ENCODE measurements at places on chromosomes 16 and 17.

DNA sequence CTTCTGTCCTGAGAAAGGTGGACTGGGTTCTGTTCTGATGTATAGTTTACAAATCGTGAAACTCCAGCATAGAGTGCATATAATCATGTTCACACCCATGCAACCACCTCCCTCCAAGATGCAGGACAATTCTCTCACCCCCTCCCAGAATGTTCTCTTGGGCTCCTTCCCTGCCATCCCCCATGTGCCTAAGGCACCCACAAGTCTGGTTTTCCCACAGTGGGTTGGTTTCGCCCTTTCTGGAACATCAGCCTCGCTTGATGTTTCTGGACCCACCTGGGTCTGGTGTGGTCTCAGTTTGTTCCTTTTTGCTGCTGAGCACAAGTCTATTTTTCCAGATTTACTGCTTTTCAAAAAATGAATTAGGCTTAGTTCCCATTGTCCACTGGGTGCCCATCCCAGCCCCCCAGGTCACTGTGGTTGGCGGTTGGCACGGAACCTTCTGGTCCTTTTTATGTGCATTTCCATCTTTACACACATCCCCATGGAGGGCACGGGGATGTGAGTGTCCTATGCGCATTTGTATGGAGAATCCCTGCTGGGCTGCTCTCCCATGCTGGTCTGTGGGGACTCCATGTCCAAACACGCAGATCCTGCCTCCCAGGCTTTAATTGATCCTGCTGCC, 19.0 kb downstream of the MAP2K3 start:
- no peak for DNase-seq

GRCh38 chr17:74875977-74876593, 3.3 kb upstream of the FDXR start:
- no peak for DNase-seq

DNA sequence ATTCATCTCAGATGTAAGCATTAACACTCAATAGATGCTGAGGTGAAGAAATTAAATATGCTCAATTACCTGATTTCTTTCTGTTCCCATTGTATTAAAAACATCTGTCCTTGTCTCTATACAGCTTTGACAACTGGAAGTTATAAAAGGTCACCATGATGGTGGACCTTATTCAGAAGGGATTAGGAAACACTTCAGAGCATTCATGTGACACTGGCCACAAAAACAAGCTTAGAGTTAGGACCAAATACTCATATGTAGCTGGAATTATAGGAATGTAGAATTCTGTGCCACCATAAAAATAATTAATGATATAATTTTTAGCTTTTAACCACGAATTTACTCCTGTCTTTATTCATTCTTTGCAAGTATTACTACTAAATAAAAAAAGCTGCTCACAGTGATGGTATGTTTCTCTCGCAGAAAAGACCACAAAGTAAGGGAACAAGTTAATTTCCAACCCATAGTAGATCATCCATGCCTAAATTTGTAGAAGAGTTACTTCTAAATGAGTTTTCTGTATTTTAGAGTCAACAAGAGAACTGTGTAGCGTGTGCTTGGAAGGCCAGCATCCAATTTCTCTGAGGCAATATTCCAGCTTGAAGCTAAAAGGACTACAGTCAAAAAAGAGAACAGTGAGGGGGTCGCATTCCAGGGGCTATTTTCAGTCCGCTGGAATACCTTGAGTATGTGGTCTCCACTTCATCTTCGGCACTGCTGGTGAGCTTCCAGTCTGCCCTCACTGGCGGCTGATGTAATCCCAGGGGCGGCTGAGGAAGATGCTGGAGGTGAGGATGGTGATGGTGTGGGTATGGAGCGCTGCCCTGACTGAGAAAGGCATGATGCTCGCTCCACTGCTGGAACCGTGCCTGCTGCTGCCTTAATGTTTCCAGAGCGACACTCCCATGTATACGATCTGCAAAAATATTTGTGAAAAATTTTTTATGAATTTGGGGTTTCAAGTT, 63.7 kb downstream of the CACNG1 start:
- no peak for DNase-seq

DNA sequence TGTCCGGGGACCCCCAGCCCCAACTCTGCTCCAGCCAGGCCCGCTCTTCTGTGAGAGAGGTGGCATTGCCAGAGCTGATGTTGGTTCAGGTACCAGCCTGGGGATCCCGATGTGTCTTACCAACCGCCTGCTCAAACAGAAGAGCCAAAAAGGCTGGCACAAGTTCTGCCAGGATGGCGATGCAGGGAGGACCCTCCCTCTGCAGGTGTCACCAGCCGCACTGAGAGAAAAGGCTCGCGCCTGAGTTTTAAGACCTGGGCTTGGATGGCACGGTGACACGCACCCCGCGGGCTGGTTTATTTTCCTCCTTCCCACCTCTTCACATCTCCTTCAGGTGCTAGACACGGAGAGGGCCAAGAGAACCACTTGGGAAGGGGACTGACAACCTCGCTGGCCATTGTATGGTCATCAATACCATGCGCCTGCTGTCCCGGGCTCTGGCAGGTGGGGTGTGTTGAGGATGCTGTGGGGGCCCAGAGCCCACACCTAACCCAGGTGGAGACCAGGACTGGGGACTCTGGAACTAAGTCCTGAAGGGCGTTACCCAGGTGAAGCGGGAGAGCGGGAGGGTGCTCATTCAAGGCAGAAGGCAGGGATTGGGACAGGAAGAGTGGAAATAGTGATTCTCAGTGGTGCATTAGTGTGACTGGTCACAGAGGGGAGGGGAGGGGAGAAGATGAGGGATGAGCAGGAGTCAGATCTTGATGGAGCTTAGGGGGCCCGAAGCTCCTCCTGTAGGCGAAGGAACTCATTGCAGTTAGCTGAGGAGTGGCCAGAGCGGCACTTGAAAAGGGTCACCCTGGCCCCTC, 16.3 kb downstream of the FOXJ1 start:
- no peak for DNase-seq

GRCh38 chr17:82021107-82021899, 1.4 kb downstream of the CENPX start:
- no peak for DNase-seq

DNA sequence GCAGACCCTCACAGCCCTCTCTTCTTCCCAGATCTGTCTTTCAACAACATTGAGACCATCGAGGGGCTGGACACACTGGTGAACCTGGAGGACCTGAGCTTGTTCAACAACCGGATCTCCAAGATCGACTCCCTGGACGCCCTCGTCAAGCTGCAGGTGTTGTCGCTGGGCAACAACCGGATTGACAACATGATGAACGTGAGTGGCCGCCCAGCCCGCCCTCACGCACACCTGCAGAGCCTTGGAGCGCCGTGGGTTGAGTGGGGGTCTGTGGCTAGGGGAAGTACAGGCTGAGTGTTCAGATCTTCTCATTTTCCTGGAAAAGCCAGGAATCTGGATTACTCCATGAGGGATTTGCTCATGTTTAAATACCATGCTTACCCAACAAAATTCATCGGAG, 15.2 kb downstream of the DRC3 start:
- no peak for DNase-seq

DNA sequence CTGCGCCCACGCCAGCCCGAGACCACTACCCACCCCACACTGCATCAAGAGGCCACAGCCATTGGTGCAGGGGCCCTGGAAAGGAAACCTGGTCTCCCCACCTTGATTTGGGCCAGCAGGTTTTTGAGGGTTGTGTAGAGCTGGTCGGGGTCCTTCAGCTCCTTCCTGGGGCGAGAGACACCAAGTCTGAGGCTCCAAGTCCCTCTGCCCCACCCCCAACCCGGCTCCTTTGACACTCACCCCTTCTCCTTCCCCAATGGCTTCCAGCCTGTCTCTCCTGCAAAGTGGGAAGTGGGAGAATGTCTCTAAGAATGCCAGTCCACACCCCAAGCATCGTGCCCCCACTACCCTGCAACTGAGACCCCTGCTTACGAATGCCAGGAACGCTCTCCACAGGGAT, 1.6 kb upstream of the DHX58 start:
- DNase-seq = no peak

GRCh38 chr16:51559901-51560300, 408.8 kb upstream of the SALL1 start:
- no peak for DNase-seq

DNA sequence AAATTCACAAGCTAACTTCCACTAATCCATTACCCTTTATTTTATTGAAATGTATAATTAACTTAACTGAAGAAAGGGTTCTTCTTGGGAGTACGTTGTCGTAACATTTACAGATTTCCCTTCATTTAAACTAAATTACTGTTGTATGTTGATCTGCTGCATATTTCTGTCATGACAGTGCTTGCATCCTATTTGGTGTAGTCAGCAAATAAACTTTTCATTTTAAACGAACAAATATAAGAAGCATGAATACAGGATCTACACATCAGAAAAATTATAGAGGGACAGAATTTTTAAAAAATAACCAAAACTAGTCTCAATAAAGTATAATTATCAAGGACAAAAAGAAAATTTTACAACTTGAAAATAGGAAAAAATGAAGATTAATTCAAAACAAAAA, 66.5 kb upstream of the ZNF267 start:
- DNase-seq = no peak

DNA sequence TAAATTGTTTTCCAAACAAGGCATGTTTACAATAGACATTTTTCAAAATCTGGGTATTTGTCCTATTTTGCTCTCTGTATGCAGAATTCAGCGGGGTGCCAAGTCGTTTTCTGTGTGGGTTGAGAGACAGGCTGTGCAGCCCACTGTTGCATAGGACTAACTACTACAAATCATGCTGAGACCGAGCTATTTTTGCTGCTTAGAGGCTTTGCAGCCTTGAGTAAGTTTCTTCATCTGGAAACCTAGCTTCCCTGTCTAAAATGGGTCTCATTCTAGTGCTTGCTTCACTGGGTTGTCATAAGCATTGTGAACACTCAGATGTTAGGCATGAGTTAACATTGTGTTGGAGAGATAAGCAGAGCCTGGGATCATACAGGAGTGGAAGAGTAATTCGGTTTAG, 1.3 kb downstream of the PRPSAP2 start:
- DNase-seq = no peak

GRCh38 chr17:39628655-39629493, 2.1 kb downstream of the PPP1R1B start:
- DNase-seq = no peak

DNA sequence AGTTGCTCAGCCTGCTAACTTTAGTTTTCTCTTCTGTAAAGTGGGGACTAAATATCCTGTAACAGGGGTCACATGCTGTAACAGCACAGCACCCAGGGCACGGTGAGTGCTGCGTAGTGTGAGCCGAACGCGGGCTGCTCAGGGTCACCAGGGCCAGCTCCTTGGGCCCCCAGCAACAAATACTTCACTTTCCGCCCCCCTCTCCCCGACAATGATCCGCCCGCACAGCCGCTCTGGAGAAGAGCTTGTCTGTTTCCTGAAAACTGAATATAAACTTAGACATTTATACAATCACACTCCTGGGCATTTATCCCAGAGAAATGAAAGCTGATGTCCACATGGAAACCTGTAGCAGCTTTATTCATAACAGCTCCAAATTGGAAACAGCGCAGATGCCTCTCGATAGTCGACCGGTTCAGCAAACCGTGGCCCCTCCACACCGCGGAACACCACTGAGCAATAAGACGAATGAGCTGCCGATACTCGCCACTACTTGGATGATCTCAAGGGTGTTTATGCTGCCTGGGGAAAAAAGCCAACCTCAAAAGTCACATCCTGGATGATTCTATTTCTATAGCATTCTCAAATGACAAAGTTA, 267.2 kb downstream of the PARN start:
- no peak for DNase-seq

GRCh38 chr16:27627136-27627535, 77.2 kb downstream of the KATNIP start:
- DNase-seq = no peak

DNA sequence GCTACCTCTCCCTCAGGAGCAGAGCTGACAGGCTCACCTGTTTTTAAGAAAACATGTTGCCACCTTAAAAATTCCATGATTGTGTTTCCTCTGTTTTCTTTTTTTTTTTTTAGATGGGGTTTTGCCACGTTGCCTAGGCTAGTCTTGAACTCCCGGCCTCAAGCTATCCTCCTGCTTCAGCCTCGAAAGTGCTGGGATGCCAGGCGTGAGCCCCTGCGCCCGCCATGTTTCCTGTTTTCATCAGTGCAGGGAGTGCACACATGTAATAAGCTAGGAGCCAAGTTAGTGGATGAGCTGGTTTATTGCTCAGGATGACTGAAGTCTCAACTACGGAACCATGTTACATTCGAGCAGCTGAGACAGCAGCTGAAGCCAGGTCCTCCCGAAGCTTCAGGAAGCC, 13.6 kb downstream of the MRM3 start:
- no peak for DNase-seq

DNA sequence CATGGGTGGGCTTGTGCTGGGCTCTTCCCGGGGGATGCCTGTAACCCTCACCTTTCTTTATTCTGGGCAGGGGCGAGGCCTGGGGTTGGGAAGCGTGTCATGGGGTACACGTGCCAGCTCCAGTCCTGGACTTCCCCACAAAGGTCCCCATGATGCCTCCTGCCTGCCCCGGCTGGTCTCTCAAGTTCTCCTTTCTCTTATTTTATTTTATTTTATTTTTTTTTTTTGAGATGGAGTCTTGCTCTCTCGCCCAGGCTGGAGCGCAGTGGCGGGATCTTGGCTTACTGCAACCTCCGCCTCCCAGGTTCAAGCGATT, 8.6 kb downstream of the ATP2A3 start:
- no peak for DNase-seq

DNA sequence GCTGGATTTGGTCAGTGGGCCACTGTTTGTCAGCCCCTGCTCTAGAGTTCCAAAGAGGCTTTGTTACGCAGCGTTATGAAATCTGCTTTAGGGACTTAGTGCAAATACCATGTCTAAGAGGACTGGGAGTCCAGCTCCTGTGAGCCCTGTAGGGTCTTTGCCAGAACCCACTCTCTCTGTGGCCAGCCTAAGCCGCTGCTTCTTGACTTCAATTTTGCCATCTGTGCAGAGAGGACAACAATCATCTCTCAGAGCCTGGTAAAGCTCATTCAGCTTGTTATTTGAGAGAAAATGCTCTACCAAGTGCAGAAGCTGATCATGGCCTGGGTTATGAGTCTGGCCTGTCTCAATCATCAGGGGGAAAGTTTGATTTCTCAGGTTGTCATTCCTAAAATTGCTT, 17.9 kb downstream of the CA10 start:
- no peak for DNase-seq

GRCh38 chr17:4580291-4580690, 4.0 kb upstream of the SMTNL2 start:
- DNase-seq = no peak

DNA sequence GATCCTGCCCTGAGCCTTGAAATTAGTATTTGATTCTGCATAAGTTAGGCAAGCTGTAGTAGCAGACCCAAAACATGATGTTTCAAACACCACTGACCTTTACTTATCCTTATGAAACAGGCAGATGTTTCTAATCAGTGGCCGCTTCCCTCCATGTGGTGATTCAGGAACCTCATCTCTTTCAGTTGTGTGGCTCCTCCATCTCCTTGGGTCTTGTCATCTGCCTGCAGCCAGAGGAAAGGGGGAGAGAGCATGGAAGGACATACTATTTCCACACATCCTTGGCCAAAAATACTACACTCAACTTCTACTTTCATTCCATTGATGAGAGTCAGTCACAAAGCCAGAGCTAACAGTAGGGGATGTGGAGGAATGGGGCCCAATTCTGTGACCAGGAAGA, 41.6 kb upstream of the IRX6 start:
- no peak for DNase-seq
